ENCODE measurements at places on chromosomes 4 and X.

- no peak for DNase-seq
Observed at GRCh38 chr4:52842792-52843191, 19.3 kb upstream of the RASL11B start.

GRCh38 chrX:33725535-33726210 lies 406.4 kb downstream of the FAM47A start:
- no peak for DNase-seq

- peak; percentile 30 for DNase-seq
Observed at GRCh38 chr4:174120446-174121295, 162.8 kb downstream of the FBXO8 start.

- DNase-seq, result peak; percentile 63
Observed at GRCh38 chrX:149504226-149504914, 736 bp downstream of the IDS start.

DNA sequence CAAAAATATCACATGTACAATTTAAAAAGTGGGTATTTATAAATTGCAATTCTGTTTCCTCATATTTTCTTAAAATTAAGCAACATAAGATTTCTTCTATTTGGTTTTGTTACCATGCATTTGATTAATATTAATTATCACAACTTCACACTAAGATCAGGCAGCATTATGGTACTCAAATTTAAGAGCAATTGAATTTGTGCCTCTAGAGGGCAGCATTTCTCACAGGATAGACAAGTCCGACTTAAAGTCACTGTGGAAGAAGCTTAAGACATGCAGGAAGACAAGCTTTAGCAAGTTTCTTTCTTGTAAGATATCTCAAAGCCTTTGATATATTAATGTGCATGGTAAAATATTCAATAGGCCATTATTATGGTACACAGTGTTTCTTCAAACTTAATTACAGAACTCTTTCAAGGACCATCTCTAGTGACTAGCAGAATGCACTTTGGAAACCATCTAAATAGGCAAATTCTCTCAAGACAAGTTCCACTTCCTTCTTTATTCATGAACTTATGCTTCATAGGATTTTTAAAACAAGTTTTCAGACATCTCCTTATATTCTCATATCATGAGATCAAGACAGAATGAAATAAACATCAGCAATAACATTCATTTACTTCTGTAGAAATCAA lies 35.0 kb downstream of the FBXW7 start:
- DNase-seq, result peak; percentile 90

GRCh38 chrX:152926279-152926678 lies 28.4 kb downstream of the ZNF185 start:
- DNase-seq, result peak; percentile 50

DNA sequence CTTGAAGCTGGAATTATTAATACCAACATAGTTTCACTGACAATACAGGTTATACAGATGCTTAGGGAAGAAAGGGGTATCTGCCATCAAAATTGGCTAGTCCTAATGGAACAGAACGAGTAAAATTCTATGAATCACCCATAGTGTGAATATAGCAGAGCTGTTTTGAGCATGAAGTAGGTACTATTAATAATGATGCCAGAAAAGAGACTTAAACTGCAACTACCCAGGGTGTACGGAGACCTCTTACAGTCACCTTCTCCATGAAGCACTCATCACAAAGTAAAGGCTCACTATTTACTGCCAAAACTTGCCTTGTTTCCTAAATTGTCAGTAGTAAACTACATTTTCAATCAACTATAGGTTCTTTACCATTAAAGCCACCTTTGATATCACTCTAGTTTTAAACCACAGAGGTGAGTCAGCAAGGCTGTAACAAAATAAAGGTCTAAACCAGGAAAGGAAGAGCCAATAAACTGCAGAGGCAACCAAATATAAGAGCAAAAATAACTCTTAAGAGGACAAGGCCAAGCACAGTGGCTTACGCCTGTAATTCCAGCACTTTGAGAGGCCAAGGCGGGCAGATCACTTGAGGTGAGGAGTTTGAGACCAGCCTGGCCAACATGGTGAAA lies 114.4 kb downstream of the FRYL start:
- DNase-seq, result no peak

- DNase-seq, result no peak
Observed at GRCh38 chr4:16668488-16668887, 230.0 kb downstream of the LDB2 start.

DNA sequence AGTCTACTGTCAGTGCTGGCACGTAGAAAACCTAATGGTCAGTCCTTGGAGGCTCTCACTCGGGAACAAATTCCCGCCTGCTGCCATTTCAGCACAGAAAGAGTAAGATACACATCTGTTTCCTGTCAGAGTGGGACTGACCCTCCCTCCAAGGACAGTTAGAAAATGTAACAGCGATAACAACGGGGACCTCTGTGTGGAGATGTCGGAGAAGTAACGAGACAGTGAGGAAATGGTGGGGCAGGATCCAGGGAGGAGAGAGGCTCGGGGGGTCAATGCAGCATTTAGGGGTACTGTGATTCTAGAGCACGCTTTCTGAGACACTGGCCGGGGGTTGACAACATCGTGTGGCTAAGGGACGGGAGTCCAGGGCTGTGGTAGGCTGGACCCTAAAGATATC lies 36.0 kb upstream of the SORCS2 start:
- no peak for DNase-seq

DNA sequence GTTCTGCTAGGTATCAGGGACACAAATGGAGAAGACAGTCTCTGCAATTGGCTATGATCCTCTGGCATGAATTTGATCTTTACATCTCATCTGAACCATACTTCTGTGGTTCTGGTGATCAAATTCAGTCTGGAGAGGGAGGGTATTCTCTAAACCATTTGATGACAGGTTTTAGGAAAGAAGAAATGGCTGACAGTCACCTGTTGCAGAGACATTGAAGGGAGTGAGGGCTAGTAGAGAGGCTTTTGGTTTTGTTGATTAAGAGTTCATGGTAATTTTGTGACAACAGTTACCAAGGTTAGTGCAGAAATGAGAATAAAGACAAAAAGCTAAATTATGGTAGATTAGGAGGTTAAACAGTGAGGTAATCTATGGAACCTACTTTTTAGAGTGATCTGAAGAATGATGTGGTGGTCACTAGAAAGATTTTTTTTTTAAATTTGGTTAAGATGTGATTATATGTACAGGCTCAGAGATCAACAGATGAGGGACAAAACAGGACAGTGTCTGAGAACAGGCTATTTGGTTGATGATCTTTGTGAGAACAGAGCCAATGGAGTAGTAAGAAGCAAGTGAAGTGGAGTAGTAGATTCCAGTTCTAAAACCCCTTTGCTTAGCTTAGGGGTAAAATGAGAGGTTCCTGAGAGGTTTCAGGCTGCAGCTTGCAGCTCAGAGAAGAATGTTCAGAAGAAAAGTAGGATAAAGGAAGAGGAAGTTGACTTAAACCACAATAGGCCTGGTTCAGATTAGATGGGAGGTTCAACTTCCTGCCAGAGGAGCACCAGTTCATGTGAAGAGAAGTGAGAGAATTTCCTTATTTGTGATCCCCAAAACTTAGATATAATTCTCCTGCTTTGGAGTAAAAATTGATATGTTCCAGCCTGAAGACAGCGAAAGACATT lies 34.7 kb downstream of the VSIG4 start:
- no peak for DNase-seq
